Keratinocyte (primary cell): ENCODE measurements at places on chromosomes 5 and 9.
A peak's percentile ranks its signal among the peaks of the same experiment; 100 is the strongest.

- no peak for DNase-seq
Observed at GRCh38 chr9:75213765-75214164, 125.5 kb downstream of the OSTF1 start.

- no peak for DNase-seq
Observed at GRCh38 chr5:160287378-160288051, 24.8 kb downstream of the CCNJL start.

GRCh38 chr9:80873861-80874260, 815.5 kb downstream of the TLE1 start:
- DNase-seq = no peak

GRCh38 chr9:125906893-125907292, 159.7 kb downstream of the PBX3 start:
- no peak for DNase-seq

DNA sequence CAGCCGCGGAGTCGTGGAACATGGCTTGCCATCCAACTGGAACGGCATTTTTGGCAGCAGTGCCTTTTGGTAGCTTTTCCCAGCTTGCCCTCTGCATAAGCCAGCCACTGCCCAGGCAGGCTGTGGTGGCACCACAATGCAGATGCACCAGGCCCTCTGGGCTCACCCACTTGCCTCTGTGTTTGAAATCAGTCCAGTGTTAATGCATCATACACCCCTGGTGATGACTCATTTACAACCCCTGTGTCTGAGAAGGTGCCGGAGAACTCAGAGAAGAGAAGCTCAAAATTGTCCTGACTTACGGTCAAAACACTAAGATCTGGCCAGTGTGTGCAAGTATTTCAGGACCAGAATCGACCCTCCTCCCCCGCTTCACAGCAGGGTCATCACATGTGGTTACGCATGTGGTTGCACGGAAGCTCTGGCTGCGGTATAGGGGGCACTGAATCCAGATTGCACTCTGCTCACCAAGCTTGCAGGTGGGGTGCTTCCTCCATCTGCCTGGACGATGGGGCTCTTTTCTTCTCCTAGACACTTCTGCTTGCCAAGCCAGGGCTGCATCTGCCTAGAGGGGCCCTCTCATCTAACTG, 66.5 kb upstream of the SMIM15 start:
- DNase-seq = peak; percentile 55

DNA sequence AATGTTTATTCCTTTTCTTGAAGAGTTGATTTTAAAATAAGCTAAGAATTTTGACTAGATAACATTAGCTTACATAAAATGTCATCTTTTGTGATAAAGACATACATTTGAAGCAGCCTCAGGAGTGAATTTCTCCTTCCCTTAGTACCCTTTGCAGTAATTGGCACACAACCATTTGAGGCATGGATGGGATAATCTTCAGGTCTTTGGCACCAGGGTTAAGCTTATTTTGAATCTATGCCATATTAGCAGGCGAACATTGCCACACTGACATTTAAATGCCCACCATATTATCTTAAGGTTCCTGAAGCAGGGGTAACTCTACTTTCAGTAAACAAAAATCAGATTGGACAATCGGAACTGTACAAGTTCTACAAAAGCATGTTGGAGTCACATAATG, 126.0 kb downstream of the NR3C1 start:
- DNase-seq = no peak

DNA sequence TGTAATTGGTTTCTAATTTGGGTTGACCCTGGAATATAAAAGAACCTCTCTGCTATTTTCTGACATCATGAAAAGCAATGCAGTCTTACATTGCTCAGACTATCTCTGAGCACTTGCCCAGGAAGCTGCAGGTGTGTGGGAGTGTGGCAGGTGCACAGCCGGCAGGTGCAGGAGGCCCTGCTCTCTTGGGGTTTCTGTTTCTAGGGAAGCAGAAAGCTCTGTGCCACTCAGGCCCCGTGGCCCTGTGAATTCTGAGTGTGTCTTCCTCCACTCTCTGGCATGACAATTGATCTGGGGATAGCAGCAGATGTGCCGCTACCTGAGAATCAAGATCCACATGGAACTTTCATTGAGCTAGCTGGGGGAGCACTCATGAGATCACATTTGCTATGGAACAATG, 45.7 kb upstream of the IRX2 start:
- no peak for DNase-seq

- DNase-seq = no peak
Observed at GRCh38 chr5:113197456-113198200, 221.0 kb downstream of the DCP2 start.

DNA sequence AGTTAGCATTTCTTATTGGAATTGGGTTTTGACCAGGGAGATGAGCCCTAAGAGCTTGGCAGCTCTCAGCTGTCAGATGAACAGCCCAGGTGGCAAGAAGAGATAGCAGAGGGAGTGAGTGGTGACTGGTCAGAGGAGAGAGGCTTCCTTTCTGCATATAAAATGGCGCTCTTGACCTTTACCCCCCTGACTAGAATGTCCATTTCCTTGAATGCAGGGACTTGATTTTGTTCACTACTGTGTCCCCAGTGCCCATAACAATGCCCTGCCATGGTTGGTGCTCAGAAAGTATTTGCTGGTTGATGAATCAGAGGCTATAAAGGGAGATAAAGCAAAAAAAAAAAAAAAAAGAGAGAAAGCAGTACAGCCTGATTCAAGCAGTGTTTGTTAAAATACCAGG, 7.2 kb downstream of the CHMP5 start:
- no peak for DNase-seq

- DNase-seq = no peak
Observed at GRCh38 chr5:134103397-134103796, 11.1 kb upstream of the TCF7 start.

DNA sequence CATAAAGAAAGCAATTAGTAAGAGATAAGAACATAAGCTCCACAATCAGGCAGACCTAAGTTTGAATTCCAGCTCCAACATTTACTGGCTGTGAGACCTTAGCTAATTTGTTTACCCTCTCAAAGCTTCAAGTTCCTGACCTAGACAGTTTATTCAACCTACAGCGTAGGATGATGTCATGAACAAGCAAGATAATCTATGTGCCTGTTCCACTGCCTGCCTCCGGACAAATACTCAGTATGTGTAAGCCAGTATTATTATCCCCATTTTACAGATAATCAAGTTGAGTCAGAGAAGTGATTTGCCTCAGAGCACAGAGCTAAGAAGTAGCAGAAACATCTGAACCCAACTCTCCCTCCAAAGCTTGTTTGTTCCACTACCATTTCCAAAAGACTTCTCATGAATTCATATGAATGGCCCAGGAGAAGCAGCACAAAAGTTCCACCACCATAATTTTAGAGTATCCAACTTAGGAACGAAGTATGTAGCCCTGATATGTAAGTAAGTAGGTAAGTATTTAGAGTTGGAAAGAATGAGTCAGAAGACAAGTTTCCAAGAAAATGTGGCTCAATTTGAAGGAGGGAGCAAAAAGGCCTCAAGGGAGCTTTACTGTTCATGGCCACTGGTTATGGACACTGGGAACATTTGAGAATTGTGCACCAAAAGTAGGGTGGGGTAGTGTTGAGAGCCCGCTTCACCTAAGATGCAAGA, 398.2 kb downstream of the NFIB start:
- no peak for DNase-seq

GRCh38 chr9:130837643-130838042, 2.6 kb downstream of the ABL1 start:
- no peak for DNase-seq

DNA sequence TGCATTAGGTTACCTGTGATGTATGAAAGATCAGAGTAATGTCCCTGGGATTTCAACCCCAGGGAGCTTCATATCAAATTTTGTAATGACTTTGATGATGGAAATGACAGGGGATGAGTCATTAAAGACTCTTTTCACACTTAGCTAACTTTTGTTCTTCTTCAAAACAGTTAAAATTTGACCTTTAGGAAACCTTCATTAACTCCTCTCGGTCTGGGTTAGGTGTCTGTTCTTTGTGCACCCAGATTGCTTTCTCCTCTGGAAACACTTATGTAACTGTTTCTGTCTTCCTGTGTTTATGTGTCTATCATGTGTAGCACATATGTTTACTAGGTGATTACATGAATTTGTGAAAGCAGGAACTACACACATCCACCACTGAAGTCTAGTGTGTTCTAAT, 1.6 kb downstream of the SRFBP1 start:
- DNase-seq = no peak

DNA sequence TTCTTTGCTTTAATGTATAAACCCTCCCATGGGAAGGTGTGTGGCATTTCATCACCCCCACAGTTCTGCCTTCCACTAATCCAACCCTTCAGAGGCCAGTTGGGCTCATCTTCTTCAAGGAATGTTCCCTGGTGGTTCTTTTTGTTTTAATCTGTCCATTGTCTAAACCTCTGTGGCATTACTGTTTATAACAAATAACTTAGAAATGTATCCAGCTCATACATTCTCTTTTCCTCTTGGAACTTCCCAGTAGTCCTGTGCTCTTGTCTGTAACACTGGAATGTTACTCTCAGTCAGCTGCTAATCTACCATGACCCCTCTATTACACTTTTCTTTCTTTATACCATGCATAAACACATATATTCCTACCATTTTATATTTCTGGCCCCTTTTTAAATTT, 213.5 kb upstream of the TARS1 start:
- no peak for DNase-seq

DNA sequence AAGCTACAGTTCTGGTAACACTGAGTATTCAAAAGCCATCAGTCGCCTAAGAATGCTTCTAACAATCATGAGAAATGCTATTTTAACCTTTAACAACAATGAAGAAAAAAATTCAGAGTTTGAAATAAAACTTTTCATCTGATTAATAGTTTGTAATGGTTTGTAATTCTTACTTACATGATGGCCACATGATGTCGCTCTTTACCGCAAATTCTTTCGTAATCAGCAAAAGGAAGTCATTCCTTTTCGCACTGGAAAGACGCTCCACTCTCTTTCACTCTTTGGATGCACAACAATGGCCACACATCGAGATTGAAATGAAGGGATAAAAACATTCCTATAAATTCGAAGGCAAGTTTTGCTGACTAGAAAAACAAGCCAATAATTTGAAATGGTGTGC, at the start of gene PCDHA7:
PCDHA7 (plus strand) TSS at position 277 of the 400 bp plus-strand sequence; CDS start at position 392, 115 bp downstream.
- no peak for DNase-seq

DNA sequence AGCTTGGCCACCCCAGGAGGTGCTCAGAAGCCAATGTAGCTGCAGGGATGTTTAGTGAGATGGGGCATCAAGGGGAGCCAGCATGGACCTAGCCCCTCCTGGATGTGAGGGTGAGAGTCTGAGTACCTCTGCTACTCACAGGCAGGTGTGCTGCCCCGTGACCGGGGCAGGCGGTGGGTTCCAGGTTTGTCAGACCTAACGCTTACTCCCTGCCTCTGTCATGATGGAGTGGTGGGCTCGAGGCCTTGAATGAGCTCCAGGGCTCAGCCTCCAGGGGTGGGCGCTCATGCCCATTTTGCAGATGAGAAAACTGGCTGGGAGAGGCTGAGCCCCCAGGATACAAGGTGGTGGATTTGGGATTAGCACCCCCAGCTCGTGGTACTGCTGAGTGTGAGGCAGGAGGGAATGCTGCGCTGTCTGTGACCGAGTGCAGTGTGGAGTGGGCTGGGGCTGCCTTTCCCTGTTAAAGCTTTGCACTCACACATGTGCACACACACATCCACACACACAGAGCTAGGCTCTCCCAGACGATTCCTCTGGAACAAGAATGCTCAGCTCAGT, 1.5 kb downstream of the RXRA start:
- DNase-seq = no peak

DNA sequence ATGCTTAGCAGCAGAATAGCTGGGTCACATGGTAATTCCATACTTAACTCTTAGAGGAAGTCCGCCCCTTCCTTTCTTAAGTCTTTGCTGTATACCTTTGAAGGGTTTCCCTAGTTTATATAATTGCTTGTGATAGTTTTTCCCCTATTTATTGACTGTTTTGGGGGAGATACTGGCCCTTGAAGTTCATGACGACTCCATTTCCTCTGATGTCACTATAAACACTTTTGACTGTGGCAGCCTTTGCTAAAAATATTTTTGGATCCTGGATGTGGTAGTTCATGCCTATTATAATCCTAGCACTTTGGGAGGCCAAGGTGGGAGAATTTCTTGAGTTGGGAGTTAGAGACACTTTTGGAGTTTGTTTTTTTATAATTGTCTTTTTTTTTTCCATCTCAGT, 38.4 kb downstream of the NSD1 start:
- no peak for DNase-seq

DNA sequence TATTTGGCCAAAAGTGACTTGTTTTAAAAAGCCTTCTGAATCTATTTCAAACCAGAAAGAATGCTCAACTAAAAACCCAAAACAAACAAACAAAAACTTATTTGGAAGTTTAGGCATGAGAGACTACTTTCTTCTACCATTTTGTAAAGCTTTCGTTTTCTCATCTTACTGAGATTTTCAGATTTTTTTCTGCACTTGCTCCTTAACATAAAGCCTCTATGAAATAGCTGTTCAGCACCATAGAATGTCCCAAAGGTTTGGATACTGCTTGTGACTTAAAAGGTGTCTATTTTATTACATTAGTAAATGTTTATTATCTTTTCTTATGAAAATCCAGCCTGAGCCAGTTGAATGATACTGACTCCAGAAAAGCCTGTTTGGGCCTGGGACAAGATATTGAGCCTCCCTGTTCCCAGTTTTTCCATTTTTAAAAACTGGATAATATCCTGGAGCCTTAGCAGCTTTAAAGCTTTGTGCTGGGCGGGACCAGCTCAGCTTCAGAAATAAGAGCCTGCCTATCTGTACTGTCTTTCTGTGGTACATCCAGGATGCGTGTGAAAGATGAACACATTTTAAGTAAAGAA, 292.6 kb downstream of the ZSWIM6 start:
- no peak for DNase-seq

- DNase-seq = no peak
Observed at GRCh38 chr5:68189613-68190012, 25.9 kb upstream of the PIK3R1 start.

- DNase-seq = no peak
Observed at GRCh38 chr5:67133217-67133616, 63.4 kb downstream of the CD180 start.

DNA sequence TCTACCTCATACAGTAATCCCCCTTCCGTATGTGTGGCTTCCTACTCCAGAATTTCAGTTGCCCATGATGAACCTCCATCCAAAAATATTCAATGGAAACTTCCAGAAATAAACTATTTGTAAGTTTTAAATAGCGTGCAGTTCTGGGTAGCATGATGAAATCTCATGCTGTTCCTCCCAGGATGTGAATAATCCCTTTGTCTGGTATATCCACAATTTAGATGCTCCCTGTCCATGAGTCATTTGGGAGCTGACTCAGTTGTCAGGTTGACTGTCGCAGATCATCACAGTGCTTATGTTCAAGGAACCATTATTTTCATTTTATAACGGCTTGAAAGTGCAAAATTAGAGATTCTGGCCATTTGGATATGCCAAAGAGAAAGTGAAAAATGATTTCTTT, 290.1 kb upstream of the CDH9 start:
- DNase-seq = no peak
